Right lung (tissue), 10 donors: ENCODE measurements at places on chromosomes 1 and 21. TPM values are rescaled to one million over a fixed set of nuclear protein-coding genes. Genes with fewer than 3 reads are reported as not detected.

IGSF21 gene
- 0.26 TPM for polyA plus RNA-seq

VWA5B1 gene
- polyA plus RNA-seq = 0.70 TPM

ASCL5 gene
- polyA plus RNA-seq = 0.62 TPM

CSF3R gene
- polyA plus RNA-seq = 8.7 TPM

PWP2 gene
- polyA plus RNA-seq = 11.2 TPM

DNA sequence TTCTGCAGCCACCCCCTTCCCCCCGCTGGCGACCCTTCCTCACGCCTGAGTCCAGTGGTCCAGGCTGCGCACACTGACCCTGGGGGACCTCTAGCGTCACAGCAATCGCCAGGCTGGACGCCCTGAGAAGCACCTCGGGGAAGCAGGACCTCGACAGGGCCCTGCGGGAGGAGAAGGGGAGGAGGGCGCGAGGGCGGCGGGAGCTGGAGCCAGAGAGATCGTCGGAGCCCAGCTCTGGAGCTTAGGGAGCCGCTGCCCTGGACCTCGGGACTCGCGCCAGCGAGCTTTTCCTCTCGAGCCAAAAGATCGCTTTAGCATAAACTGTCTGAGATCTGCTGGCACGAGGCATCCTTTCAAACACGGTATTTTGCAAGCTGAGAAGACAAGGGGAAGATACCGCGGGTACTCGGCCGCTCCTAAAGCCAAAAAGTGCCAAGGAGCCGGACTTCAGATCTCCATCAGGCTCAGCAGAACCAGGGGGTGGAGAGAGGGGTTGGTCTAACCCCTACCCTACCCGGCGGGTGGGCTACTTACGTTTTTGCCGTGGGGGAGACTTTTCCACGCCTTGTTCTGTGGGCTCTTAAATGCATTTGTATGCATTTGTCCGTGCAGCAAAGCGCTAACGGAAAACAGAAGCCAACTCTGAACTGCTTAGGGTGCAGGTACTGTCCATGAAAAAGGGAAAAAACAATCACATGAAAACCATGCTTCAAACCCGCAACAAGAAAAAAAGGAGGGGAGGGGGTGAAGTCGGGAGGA, 586 bp downstream of the COL24A1 start:
- peak; percentile 80 for DNase-seq

DNA sequence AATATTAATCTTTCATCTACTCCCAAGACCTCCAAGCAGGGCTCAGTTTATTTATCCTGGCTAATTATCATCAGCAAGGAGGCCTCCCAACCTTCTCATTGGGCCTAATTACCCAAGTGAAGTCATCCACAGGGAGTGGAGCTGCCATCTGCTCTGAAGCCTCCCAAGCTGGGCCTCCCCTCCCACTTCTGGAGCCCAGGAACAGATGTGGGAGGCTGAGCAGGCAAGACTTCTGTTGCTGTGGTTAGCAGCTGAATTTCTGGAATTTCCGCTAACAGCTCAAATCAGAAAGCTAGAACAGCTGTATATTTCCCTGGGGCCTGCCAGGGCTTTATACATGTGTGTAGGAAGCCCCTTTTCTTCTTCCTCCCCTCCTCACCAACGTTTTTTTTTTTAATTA, 127.5 kb downstream of the UCK2 start:
- DNase-seq = no peak

- DNase-seq = peak; percentile 16
These were observed 24.4 kb upstream of the WDR26 start for GRCh38 chr1:224458996-224459395.

DNA sequence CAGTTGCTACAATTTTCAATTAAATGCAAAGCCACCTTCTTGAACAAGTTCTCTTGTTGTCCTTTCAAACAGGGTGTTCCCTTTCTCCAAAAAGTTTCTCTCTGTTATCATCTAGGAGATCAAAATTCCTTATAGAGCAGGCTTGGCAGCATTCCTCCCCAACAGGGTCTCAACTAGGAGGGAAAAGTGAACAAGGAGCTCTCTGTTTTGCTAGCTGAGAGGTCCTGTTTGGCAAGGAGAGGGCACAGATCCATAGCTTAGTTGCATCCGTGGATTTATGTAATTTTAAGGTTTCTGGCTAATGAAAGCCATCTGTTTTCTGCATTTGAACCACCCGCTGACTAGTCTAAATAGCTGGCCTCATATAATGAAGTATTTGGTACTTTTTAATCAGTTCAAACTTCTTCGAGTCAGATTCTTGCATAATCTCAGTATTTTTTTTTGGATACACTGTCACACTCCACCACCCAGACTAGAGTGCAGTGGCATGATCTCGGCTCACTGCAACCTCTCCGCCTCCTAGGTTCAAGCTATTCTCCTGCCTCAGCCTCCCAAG, 54.0 kb downstream of the APP start:
- no peak for DNase-seq

DNA sequence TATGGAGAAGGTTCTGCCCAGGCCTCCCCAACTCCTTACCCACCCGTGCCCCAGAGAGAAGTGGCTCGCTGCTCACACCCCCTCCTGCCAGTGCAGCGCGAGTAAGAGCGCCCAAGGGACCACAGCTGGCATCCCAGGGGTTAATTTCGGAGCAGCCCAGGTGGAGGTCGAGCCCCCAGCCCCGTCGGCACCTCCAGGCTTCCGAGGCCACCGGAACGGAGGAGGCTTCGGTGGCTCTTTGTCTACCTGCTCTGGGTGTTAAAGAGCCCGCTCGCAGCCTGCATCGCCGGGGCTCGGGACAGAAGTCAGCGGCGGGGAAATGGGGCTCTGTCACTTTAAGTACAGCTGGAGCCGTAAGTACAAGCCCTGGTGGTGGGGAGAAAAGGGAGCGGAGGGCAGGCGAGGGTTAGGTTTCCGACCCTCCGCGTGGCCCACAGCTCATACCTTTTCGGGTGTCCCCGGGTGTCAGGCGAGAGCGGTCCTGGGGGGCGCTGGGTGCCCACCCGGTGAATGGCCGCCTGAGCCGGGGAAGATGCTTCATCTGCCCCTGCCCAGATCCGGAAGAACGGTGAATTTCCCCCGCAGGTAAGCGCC, 89.4 kb upstream of the IPO9 start:
- no peak for DNase-seq

DNA sequence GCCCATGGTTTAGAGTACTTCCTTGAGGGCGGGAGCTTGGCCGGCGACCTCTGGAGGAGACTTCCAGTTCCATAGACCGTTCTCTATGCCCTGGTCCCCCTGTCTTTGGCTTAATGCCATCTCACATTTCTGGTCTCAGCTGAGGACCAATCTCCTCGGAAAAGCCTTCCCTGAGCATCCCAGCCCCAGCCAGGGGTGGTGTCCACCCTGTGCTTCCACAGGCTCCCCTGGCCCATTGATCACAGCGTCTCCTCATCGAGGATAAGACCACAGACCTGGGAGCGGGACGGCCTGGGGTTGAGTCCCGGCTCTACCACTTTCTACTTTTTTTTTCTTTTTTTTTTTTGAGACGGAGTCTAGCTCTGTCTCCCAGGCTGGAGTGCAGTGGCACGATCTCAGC, 14.5 kb downstream of the WNT4 start:
- DNase-seq = no peak

DNA sequence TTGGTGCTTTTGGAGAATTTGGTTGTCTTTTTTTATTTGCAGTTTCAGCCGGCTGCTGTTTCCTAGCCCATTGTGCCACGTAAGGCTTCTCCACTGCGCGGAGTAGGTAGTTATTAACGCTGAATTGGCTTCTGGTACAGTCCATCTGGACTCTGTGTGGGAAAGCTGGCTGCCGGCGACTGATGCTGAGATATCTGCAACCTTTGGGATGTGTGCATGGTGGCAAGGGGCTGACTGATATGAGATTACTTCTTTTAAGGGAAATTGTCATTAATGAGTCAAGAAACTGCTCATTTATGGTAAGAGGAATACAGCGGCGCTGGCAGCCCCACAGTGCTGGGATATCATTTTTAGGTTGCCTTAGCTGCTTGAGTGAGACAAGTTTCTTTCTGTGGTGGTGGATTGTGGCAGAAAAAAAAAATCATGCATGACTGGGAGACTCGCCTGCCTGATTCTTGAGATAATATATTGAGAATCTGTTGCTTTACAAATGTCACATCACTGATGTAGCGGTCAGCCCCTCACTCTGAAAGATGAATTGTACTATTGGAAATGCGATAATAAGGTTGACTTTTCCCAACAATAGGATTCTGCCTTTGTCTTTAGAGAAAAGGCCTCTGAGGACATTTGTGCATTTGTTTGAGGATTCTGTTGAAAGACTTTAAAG, 2.5 kb upstream of the ELAVL4 start:
- DNase-seq = no peak

DNA sequence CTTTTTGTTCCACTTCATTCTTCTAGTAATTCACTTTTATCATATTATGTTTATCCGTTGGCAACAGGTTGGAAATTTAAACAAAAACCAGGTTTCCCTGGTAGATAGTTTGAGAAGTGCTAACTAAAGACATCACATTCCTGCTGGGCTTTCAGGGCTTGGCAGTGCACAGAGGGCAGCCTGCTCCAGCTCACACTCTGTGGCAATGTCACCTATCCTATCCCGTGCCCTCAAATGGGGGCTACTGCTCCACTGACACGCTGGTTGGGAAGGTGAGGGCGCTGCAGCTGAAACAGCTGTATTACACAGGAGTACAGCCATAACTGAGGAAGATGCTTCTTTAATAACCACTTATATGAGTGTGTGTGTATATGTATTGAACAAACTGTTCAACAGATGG, 49.7 kb downstream of the RCAN1 start:
- DNase-seq = no peak

DNA sequence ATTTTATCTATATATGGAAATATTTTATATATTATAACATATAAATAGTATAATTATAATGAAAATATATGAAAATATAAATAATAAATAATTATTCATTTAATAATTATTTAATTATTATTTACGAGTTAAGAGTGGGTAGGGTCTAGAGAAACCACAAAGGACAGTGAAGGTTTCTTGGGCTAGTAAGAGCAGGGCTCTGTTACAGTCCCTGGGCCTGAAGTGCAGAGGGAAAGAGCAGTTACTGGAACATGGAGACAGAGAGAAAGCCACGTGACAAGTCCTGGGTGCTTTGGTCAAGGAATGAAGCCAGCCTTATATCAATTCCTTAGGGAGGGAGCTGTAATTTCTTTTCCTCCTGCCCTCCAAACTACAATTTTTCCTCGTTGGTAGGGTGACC, 117.2 kb upstream of the OLIG2 start:
- DNase-seq = no peak

- no peak for DNase-seq
These were observed 1.2 kb upstream of the ADPRS start for GRCh38 chr1:36087233-36088123.

- DNase-seq = no peak
These were observed 63.1 kb upstream of the PBX1 start for GRCh38 chr1:164495905-164496304.

- DNase-seq = no peak
These were observed 697 bp upstream of the ZNF670 start for GRCh38 chr1:247079141-247079874.

DNA sequence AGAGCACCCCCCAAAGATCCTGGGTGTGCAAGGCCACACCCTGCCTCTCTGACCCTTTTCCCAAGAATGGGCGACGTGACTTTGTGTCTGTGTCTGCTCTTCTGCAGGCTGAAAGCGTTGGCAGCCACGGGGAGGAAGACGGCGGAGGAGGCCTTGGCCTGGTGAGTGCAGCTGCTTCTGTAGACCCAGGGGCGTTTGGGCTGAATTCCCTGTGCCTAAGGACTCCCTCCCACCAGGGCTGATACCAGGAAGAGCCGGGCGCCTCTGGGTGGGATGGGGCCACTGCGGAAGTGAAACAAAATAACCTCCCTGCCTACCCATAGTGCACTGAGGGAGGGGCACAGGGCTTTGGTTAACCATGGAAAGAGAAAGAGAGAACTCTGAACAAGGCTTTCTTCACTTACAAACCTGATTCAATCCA, 2.5 kb downstream of the UBASH3A start:
- DNase-seq = no peak

GRCh38 chr1:231442735-231443134, 20.6 kb upstream of the EGLN1 start:
- no peak for DNase-seq

GRCh38 chr1:59761443-59761842, 53.3 kb upstream of the HOOK1 start:
- DNase-seq = no peak

GRCh38 chr1:236938760-236939159, 65.5 kb downstream of the MT1HL1 start:
- no peak for DNase-seq

DNA sequence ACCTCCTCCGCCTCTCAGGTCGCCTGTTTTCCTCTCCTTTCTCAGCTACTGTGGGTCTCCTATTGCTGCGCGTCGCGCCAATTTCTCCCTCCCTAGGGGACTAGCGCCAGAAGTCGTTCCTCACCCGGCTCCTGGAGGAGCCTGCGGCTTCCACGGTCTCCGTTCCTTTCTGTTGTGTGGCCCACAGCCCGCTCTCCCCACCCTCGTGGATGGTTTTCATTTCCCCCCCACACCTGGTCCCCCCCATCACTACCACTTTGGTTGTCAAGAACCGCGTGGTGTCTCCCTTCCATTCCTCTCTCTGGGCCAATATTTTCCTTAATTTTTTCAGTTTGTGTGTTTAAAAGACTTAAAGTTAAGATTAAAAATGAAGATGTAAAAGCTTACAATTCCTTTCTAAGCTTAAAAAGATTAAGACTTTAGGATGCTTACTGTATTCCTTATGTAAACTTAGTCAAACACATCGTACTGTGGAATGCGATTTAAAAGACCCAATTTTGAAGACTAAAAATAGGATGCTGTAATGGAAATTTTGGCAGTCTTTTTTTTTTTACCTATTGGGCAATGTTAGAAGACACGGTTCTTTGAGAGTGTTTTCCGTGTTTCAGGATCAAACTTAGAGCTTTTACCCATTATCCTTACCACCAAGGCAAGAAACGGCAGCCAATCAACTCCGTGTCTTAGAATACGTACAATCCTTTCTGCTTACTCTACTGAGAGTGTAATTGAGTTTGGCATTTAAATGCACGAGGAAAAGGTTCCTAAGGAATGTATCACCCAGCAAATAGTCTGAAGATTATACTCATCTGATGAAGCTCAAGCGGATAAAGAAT, 773 bp downstream of the CNST start:
- DNase-seq = peak; percentile 39

DNA sequence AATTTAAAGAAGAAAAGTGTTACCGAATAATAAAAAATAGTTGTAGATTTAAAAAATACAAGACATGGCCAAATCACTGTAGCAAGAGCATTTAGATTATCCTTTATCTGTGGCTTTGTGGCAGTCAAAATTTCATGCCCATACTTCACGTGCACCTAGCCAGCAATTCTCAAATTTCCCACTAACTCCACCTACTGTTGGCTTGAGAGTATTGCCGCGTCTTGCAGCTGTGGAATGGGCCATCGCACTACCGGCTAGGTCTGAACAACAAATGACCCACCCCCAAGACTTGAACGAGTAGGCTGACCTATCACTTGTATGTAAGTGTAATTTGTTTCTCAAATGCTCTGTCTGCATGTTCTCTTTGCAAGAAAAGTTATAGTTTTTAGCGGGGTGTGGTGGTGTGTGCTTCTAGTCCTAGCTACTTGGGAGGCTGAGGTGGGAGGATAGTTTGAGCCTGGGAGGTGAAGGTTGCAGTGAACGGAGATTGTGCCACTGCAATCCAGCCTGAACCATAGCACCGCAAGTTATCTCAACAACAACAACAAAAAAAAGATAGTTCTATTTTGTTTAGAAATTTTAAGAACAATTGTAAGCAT, 4.1 kb downstream of the KRTAP13-4 start:
- no peak for DNase-seq

GRCh38 chr1:186841599-186841998, 12.8 kb downstream of the PLA2G4A start:
- no peak for DNase-seq
